ENCODE measurements at places on chromosomes 7 and 10. TPM values are rescaled to one million over a fixed set of nuclear protein-coding genes. Genes with fewer than 3 reads are reported as not detected.

DNA sequence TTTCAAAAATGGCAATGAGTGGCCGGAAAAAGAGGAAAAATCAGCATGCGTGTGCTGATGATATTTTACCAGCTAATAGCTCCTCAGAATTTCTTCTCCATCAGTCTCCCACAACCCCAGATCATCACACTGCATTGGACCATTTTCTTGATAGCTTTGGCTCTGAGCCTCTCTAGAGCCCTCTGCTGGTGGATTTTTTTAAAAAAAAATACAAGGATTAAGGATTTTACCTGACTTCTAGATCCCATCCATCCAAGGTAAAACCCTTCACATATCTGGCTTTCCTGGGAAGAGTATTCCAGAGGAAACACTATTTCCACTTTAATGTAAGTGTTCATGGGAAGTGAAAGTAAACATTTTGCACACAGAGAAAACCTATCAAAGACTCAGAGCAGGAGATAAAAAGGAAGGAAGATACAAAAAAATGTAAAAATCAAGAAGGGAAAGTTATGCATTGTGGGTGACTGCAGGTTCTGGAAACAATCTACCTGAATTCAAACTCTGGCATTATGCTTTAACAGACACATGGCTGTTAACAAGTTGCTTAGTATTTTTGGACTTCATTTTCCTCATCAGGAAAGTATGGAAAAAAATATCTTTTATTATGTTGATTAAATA, 380.9 kb downstream of the LRRTM3 start:
- DNase-seq: no peak

DNA sequence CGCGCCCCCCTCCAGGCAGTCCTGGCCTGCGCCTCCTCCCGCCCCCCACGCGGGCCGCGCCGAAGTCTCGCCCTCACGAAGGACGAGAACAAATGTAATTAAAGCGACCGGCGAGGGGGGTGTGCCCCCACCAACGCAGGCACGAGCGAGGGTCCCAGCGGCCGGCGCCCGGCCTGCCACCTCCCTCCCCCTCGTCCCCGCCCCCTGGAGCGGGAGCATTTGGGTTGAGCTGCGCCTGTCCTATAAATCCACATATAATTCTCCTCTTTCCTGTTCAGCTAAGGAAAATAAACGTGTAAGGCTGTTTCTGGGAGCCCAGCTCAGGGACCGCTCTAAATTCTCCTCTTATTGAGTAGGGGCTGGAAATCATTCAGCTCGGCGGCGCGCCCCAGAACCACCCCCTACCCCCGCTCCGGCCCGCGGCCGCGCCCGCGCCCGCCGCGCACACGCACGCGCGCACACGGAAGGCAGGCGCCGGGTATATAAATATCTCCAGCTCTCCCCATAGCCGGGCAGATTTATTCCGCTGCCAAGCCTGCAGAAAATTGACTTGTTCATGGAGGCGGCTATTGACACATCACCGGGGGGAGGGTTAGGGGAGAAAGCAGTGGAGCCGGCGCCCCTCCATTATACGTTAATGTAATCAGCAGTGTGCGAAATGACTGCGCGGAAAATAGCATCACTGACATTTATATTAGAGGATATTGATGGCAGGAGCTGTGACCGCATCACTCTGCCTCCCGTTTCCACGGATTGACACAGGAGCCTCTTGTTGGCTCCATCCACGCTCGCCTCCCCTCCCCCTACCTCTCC, 61.6 kb upstream of the BTRC start:
- DNase-seq: no peak

- no peak for DNase-seq
These were observed 849.8 kb upstream of the SORCS1 start for GRCh38 chr10:108014145-108014901.

DNA sequence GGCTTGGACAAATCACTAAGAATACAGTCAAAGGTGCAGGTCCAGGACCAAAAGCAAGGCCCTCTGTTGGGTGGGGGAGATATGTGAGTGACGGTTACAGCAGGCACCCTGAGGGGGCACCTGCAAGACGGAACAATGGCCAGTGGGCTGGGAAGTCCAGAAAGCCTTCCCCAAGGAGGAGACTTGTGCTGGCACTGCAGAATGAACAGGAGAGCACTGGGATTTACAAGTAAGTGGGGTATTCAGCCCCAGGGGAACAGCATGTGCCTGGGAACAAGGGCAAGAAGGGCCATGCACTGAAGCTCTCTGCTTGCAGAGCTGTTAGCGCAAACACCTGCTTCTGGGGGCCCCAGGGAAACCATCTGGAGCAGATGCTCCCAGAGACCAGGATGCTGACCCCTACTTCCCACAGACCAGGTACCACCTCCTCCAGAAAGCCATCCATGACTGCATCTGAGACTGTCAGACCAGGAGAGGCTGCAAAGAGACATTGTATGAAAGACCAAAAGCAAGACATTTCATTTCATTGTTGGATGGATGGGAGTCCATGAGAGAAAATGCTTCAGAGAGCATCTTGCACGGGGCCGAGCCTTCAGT, 24.6 kb upstream of the ZMIZ1 start:
- DNase-seq: no peak

The LUC7L2 gene
- polyA plus RNA-seq: 164 TPM

The CDH23 gene
- polyA plus RNA-seq: 1.3 TPM

Data from right renal pelvis (tissue), 4 donors.